ENCODE measurements at places on chromosomes 1 and 21.

- DNase-seq, result no peak
Observed at GRCh38 chr1:15384301-15384901, 25.3 kb upstream of the EFHD2 start.

GRCh38 chr1:168960595-168960994 lies 145.9 kb upstream of the ATP1B1 start:
- DNase-seq, result no peak

- DNase-seq, result no peak
Observed at GRCh38 chr1:24414775-24415333, 748 bp upstream of the NIPAL3 start.

DNA sequence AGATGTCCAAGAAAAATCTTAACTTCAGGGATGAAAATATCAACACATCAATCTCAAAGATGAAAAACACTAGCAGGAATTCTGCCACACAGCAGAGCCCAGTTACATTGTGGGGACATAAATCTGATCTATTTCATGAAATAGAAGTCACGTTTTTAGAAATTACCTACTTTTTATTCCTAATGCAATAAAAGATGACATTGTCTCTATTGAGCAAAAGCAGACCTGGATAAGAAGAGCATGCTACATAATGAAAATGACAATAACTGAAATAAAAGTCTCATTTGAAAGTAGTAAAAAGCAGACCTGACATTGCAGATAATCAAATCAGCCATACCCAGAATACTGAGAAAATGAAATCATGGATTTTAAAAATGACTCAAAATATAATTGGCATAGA lies 156.8 kb downstream of the NTNG1 start:
- no peak for DNase-seq

GRCh38 chr1:207807690-207808321 lies 56.0 kb downstream of the CD46 start:
- no peak for DNase-seq

- no peak for DNase-seq
Observed at GRCh38 chr1:239657291-239657690, 270.9 kb downstream of the CHRM3 start.

- DNase-seq, result no peak
Observed at GRCh38 chr1:211329764-211330201, 3.1 kb downstream of the TRAF5 start.

DNA sequence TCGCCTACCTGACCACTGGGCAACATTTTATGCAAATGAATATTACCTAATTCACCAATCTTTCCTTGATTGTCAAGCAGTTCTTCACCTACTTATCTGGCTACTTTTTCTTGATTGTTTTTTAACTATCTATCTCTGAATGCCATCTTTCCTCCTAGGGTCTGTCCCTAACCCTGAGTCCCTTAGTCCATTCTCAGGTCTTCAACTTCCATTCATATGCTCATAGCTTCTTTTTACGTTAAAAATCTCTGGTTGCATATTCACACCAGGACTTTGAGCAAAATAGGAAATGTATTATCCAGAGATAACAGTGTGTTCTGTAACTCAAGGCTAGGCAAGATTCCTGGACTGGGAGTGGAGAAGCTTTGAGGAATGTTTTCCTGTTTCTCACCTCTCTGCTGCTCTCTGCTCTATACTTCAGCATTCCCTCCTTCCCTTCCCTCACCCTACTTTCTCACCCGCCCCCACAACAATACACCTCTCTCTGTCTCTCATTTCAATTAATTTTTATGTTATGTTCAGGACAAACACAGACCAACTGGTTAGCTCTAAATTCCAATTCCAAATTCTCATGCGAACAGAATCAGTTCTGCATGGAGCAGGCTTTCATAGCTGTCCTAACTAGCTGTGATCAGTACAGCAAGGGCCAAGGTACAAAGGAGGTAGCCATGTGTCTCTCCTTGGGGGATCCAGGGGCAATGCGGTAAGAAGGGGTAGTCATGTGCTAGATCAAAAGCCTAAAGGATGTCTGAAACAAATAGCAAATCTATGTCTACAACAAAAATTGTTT lies 278.4 kb downstream of the USH2A start:
- DNase-seq, result no peak

DNA sequence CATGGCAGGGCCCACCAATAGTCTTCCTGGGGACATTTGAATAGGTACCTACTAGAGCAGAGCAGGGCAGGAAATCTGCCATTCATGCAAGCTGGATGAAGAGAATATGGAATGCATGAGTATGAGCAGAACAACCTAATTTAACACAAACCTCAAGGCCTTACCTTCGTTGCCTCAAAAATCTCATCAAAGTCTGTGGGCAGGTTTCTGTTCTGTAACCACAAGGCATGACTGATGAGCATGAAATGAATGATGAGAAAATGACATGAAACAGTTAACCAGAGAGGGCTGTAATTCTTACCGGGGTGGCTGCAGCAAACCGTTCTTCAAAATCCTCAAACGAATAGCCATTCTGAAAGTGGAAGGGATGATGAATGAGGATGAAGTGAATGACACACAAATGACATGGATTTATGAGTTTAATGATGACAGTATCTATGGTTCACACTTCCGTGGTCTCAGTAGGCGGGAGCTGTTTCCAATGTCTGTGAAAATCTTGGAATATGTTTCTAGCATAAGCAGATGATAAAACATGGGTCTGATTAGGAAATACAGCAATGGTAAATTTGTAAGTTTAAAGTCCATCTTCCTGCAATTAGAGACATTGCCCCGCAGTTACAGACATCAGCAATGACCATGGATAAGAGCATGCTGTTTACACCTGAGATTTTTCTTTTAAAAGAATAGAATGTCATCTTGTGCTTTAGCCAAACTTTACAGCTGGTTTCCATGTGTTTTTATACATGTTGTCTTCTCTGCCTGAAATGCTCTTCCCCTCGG lies 67.6 kb upstream of the C8B start:
- no peak for DNase-seq

- no peak for DNase-seq
Observed at GRCh38 chr1:245834002-245834401, 673.1 kb downstream of the SMYD3 start.

GRCh38 chr1:67708606-67709005 lies 23.6 kb downstream of the GADD45A start:
- DNase-seq, result peak; percentile 82

DNA sequence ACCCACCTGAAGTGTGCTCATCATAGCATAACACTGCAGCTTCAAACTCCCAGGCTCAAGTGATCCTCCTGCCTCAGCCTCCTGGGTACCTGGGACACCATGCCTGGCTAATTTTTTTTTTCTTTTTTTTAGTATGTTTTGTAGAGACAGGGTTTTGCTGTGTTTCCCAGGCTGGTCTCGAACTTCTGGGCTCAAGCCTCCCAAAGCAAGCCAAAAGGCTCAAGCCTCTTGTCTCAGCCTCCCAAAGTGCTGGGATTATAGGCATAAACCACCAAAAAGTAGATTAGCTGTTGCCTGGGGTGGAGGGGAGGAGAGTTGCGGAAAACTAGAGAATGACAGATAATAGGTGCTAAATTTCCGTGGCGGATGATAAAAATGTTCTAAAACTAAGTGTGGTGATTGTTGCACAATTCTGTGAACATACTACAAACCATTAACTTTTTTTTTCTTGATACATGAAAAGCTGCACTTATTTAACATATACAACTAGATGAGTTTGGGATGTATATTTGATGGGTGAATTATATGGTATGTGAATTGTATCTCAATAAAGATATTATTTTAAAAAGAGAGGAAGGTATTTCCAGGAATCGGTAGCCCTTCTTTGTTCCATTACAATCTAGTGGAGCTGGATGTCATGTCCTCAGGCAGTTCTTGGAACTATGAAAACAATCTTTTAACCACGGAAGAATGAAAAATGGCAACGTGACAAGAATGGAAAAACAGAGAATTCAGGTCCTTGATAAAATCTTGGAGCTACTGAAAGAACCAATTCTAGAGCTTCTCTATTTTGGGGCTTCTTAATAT lies 27.3 kb upstream of the MED18 start:
- DNase-seq, result no peak

Measured in RCC 7860 (cell line).